ENCODE measurements at places on chromosomes 4 and X. TPM values are rescaled to one million over a fixed set of nuclear protein-coding genes. Genes with fewer than 3 reads are reported as not detected.

DNA sequence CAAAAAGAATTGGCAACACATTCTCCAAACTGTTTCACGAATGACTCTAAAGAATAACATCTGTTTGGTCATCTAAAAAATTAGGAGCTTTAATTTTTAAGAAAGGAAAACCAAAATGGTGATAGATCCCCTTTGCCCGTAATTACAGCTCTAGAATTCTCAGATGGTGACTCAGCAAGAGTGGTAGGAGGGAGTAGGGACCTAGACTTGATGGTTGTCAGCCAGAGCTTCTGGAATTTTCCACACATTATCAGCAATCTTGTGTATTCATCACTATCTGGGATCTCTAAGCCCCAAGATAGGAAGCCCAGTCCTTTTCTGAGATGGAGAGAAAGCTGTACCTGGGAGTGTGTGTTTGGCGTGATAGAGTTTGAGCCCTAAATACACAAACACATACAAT is 103.9 kb upstream of the RAB40AL start:
- no peak overlapping the region for H3K4me3 ChIP-seq
- H3K27me3 ChIP-seq, result no peaks in the 10 kb centered on the region
- no peak for DNase-seq
- no peak overlapping the region for H3K27ac ChIP-seq

GRCh38 chr4:159042097-159042605 is 60.7 kb upstream of the RAPGEF2 start:
- no peaks in the 10 kb centered on the region for H3K27me3 ChIP-seq
- H3K36me3 ChIP-seq, result no peaks in the 10 kb centered on the region
- DNase-seq, result peak; percentile 52
- H3K4me1 ChIP-seq, result peaks cover 15% of the 10 kb centered on the region

- no peaks in the 10 kb centered on the region for H3K36me3 ChIP-seq
- H3K4me3 ChIP-seq, result no peak overlapping the region
- no peak overlapping the region for H3K27ac ChIP-seq
- no peaks in the 10 kb centered on the region for H3K4me1 ChIP-seq
- peaks cover 4% of the 10 kb centered on the region for H3K27me3 ChIP-seq
- DNase-seq, result no peak
Observed at GRCh38 chr4:5168891-5169290, 117.6 kb downstream of the STK32B start.

- H3K4me1 ChIP-seq, result no peaks in the 10 kb centered on the region
- no peak overlapping the region for H3K27ac ChIP-seq
- H3K27me3 ChIP-seq, result peaks cover 56% of the 10 kb centered on the region
- H3K4me3 ChIP-seq, result no peak overlapping the region
Observed at GRCh38 chrX:45517090-45517973, 316.7 kb upstream of the DIPK2B start.

- peaks cover 47% of the 10 kb centered on the region for H3K27me3 ChIP-seq
- H3K27ac ChIP-seq, result no peak overlapping the region
- H3K36me3 ChIP-seq, result no peaks in the 10 kb centered on the region
- DNase-seq, result no peak
- peaks cover 8% of the 10 kb centered on the region for H3K4me1 ChIP-seq
Observed at GRCh38 chr4:8607603-8608481, 15.3 kb downstream of the CPZ start.

DNA sequence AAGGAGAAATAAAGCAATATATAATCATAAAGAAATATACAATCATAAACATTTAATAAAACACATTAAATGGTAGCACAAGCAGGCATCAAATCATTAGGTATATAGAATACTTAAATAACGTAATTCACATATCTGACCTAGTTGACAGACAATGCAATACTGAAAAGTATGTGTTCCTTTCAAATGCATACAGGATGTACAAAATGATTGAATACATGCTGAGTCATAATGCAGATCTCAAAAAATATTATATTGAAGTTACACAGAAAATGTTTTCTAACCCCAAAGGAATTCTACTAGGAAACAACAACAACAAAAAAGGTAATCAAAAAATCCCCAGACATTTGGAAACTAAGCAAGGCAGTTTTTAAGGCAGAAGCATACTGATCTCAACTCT is 1072.0 kb upstream of the INTU start:
- no peaks in the 10 kb centered on the region for H3K36me3 ChIP-seq
- DNase-seq, result no peak
- no peak overlapping the region for H3K4me3 ChIP-seq
- no peaks in the 10 kb centered on the region for H3K27me3 ChIP-seq

- no peak overlapping the region for H3K4me3 ChIP-seq
- no peaks in the 10 kb centered on the region for H3K4me1 ChIP-seq
- no peak for DNase-seq
- H3K27me3 ChIP-seq, result no peaks in the 10 kb centered on the region
- H3K36me3 ChIP-seq, result no peaks in the 10 kb centered on the region
Observed at GRCh38 chrX:145464650-145465049, 217.3 kb downstream of the SPANXN1 start.

The CSAG2 gene
- not detected for total RNA-seq

The STARD8 gene
- 7.0 TPM for total RNA-seq

The MUC7 gene
- total RNA-seq, result not detected

DNA sequence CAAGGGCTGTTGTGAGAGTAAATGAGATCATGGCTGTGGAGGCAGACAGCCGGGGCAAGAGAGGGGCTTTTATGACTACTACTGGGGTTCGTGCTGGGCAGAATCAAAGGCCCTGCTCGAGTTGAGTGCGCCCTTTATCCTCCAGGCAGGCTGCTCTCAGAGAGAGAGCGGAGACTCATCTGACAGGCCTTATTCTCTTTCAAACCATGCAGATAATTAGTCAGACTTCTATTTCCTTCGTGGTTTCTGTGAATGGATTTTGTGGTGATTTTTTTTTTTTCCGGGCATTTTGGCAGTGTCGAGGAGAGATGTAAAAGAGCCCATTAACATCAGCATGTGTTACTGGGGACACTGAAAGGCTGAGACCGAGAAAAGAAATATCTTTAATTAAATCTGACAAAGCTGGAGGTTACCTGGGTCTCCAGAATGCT is 73.6 kb downstream of the MED28 start:
- no peaks in the 10 kb centered on the region for H3K4me1 ChIP-seq
- no peak for DNase-seq
- no peak overlapping the region for H3K27ac ChIP-seq

The DMRTC1B gene
- total RNA-seq, result not detected

The VCX3A gene
- total RNA-seq, result not detected

DNA sequence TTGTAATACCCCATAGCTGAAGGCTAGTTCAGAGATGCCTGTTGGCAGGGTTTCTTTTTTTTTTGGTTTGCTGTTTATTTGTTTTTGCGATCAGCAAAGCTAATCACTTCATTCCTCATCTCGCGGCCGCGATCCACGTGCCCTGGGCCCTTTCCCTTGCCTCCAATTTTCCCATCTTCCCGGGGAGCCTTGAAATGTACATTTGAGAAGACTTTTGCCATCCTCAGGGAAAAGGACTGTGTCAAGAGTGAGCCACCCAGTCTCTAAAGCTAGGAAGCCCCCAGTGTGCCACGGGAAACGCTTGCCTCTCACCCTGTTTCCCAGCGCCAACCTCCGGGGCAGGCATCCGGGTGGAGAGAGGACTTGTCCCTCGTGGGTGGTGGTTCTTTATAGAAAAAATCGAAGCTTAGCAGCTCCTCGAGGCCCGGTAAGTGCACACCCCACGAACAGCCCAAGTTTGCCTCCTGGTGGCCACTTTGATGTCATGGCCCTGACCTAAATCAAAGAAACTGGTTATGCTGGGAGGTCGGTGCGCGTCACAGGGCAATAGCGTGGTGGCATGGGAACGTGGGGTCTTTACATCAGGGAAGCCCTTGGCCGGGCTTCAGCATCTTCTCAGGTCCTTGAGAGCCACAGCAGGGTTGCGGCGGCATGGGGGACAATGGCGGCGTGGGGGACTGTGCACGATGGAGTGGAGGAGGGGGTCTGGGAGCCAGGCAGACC is 42.0 kb downstream of the MAP7D3 start:
- H3K4me1 ChIP-seq, result peaks cover 30% of the 10 kb centered on the region
- peak; percentile 55 for DNase-seq
- H3K27ac ChIP-seq, result peak overlapping the region; percentile 71

DNA sequence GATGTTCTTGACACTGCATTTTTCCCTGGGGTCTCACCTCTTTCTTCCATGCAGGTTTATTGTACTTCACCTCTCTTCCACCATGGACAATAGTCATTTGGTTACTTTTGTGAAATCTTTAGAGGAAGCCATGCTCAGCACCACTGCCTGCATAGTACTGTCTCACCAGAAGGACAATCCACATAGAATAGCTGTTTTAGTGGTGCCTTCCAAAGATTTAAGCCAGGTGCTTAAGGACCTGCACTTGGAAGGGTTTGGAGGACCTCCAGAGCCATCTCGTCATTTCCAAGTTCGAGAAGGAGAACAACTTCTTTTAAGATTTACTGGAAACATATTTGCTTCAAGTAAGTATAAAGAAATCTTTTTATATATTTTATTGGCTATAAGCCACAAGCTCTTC is 26.7 kb downstream of the DTHD1 start:
- no peak overlapping the region for H3K27ac ChIP-seq
- H3K4me3 ChIP-seq, result no peak overlapping the region
- H3K27me3 ChIP-seq, result no peaks in the 10 kb centered on the region
- peaks cover 54% of the 10 kb centered on the region for H3K4me1 ChIP-seq

The CT45A2 gene
- total RNA-seq, result not detected

DNA sequence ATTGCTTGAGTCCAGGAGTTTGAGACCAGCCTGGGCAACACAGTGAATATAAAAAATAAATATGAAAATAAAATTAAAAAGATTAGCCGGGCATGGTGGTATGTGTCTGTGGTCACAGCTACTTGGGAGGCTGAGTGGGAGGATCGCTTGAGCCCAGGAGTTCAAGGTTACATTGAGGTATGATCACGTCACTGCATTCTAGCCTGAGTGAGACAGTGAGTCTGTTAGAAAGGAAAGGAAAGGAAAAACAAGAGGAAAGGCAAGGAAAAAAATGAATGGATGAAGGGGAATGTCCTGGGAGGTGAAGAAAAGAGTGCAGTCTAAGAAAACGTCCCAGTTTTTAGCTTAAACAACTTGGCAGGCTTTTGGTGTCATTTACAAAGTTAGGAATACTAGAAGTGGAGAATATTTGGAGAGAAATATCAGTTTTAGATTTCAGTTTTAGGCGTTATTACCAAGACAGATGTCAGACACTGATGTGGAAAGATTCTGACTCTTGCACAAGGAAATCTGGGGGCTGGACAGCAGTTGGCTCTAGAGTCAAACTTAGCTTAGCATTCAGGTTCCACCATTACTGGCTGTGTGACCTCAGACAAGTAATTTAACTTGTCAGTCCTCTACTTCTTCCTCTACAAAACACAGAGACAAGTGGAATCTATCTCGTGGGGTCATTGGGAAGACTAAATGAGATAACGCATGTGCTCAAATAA is 139.0 kb downstream of the TSPAN5 start:
- H3K36me3 ChIP-seq, result no peaks in the 10 kb centered on the region
- H3K27ac ChIP-seq, result no peak overlapping the region
- H3K27me3 ChIP-seq, result no peaks in the 10 kb centered on the region
- peaks cover 15% of the 10 kb centered on the region for H3K4me1 ChIP-seq

- no peaks in the 10 kb centered on the region for H3K4me1 ChIP-seq
- DNase-seq, result no peak
- no peaks in the 10 kb centered on the region for H3K36me3 ChIP-seq
- H3K27me3 ChIP-seq, result no peaks in the 10 kb centered on the region
- no peak overlapping the region for H3K4me3 ChIP-seq
- H3K27ac ChIP-seq, result no peak overlapping the region
Observed at GRCh38 chr4:169293343-169294176, 22.8 kb upstream of the SH3RF1 start.
